Activated T-helper 17 cell treated with anti-CD3 and anti-CD28 coated beads, Interleukin-2, amount 50 U/mL, for 72 hours (primary cell): ENCODE measurements at places on chromosomes 6 and 20.
A peak's percentile ranks its signal among the peaks of the same experiment; 100 is the strongest.

- ATAC-seq: peak; percentile 56
Measured at GRCh38 chr6:104771258-104771832, 88.4 kb downstream of the HACE1 start.

DNA sequence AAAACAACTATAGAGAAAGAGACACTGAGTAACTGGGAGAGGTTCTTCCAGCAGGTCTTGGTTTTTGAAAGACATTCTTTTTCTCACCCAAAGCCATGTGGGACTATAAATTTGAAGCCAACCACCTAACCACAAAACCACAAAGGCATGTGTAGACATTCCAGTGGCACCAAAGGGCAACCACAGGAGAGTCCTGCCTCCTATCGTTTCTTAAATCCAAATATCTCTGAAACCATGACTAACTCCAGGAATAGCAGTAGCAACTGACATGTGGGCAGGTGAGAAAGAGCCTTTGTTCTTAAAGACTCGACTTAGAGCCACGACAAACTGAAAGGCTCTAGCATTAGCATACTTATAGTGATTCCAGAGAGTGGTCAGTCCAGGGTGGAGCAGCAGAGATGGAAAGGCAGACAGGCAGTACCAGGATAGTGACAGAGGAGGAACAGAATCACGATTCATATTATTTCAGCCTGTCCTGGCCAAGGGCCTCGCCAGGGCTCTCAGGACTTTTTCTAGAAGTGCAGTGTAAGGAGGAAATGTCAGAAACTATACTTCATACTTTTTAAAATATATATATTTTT, 9.4 kb upstream of the COL9A1 start:
- peak; percentile 60 for ATAC-seq

GRCh38 chr6:150694889-150695288, 95.2 kb downstream of the PLEKHG1 start:
- no peak for ATAC-seq

- ATAC-seq: peak; percentile 78
Measured at GRCh38 chr6:157316871-157317814, 6.2 kb downstream of the TMEM242 start.

DNA sequence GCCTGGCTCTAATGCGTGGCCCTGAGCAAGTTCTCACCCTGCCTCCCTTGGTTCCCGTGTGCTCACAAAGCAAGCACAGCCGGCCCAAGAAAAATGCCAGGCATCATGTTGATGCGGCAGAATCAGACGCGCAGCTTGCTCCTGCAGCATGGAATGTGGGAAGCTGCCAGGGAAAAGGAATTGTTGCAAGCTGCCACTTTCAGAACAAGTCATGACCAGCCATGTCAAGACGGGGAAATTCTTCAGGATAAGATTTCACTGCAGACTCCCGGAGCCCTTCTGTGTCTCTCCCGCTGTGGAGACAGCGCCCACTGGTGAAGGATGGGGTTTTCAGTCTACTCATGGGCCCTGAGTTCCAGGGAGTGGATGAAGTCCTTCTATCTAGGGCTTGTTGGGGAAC, 4.6 kb downstream of the DACT2 start:
- ATAC-seq: no peak
